HFF-Myc (cell line): ENCODE measurements at places on chromosomes 12 and 14.
A peak's percentile ranks its signal among the peaks of the same experiment; 100 is the strongest.

GRCh38 chr12:58728397-58728796 is 191.9 kb downstream of the LRIG3 start:
- DNase-seq: no peak

DNA sequence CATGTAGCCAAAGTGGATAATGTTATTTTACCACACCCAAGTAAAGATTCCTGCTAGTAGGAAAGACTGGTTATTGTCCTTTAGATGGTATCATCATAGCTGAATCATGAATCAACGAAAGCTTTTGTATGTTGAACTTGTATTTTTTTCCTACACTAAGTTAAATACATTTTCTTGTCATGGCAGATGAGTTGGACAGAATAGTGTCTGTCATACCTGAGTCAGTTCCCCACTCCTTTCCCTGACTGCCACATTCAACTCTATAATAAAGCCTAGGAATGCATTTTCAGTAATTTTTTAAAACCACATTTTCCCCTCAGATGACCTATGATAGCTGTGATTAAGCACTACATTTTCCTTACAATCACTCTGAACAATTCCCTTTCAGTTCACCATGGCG is 9.3 kb upstream of the PTHLH start:
- no peak for DNase-seq

GRCh38 chr12:12704593-12705230 is 8.7 kb upstream of the GPR19 start:
- DNase-seq: peak; percentile 84

GRCh38 chr12:51320695-51321320 is 3.2 kb downstream of the BIN2 start:
- DNase-seq: peak; percentile 63

- no peak for DNase-seq
Measured at GRCh38 chr12:91894911-91895310, 250.7 kb downstream of the BTG1 start.

GRCh38 chr12:52050758-52051541 is at the start of gene NR4A1:
Gene NR4A1, plus strand, starts transcription at chr12:52051442. Its CDS starts 2,887 bp downstream, at chr12:52054329.
- DNase-seq: peak; percentile 46

GRCh38 chr14:47327336-47327735 is 348.1 kb downstream of the MDGA2 start:
- DNase-seq: no peak

GRCh38 chr14:64117671-64118402 is 176.3 kb downstream of the ESR2 start:
- DNase-seq: no peak

DNA sequence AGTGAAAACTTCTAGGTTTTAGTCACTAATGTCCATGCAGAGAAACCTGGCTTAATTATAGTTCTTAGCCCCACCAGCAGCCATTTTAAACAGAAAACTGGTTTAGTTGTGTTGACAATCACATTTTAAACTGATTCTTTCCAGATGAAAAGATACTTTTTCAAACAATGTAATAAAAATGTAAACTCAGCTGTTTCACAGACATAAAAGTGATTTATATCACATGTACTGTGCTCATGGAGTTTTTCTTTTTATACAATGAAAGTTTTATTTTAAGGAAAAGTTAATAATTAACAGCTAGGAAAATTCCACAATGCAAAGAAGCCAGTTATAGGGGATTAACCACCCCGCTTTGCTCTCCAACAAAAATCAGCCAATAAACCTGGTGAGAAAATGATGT is 129.7 kb downstream of the PAX9 start:
- no peak for DNase-seq

DNA sequence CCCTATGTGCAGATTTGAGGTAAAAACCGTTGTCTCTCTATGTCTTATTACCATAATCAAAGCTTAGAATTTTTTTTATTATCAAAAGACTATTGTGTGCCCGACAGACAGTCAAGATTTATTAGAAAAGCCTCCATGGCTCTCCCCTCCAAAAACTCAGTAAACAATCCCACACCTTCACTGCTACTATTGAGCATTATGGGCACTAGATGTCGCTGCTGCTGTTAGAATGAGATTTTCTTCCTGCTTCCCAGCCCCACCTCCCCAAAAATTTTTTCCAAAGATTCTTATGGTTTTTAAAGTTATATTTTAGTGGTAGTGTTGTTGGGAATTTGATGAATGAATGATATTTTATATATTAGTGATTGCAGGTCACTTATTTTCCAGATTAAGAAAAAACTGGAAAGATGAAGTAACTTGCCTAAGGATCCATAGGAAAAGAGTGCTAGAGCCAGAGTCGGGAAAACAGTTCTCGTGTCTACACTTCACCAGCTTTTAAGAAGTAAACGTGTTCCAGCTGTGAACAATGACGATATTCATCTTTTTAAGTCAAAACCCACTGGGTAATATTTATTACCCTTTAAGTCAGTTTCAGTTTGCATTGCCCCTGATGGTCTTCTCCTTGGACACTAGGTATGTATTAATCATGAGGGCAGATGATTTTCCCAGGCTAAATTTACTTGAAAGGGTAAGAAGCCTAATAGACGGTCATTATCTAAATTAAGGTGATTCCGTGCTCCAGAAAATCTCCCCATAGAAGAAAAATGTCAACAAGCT is 12.2 kb upstream of the FOXG1 start:
- peak; percentile 37 for DNase-seq

- DNase-seq: no peak
Measured at GRCh38 chr14:34522496-34522895, 17.0 kb downstream of the EAPP start.

DNA sequence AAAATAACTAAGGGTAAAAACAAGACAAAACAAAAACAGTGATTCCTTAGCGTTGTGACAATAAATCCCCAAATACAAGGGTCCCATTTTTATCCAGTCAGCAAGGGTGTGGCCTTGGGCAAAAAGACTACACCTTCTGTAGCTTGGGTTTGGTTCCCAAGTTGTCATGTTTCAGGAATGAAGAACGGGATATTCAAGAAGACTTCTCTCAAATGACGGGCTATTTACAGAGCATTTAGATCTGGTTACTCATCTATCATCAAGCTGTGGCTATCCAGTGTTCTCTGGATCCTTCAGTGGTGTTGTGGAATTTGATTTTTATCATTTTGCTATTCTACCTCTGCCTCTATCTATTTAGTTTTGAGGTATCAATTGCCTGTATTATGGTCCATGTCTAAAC is 219.7 kb downstream of the SLC25A21 start:
- DNase-seq: no peak

DNA sequence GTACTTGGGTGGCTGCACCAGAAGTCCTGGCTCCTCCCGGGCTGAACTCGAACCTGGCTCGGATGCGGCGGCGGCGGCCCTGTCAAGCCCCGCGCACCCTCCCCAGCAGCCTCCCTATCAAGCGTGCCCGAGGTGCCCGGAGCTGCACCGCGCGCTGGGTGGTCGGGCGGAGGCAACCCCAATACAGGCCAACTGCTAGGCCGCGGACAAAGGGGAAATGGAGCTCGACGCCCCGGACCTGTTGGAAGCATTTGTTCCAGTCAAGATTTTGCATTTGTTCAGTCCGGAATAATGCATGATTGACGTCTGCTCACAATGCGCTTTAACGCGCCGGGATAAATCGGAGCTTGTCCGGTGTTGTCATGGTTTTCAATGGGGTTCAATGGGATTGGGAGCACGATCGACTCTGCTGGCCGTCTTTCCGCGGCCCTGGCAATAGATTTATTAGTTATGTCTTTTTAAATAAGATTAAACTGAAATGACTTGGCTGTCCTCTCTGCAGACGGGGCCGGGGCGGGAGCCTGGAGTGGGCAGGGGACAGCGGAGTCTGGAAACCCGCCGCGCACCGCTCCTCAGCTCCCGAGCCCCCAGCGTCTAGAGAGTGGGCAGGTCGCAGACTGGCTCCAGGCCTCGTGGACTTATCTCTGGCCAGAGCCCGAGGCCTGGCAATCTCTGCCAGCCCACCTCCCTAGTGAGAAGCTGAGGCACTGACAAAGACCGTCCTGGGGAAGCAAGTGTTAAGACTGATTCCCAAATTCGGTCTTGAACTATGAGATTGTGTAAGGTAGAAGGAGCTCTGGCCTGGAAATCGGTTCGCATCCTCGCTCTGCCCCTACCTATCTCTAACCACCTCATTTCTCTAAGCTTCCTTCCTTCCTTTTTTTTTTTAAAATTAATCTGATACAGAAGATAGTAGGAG is 1.7 kb upstream of the NKX2-8 start:
- DNase-seq: no peak
